Pons (tissue), 1 donor: ENCODE measurements at places on chromosomes 7 and 10.
A peak's percentile ranks its signal among the peaks of the same experiment; 100 is the strongest.

DNA sequence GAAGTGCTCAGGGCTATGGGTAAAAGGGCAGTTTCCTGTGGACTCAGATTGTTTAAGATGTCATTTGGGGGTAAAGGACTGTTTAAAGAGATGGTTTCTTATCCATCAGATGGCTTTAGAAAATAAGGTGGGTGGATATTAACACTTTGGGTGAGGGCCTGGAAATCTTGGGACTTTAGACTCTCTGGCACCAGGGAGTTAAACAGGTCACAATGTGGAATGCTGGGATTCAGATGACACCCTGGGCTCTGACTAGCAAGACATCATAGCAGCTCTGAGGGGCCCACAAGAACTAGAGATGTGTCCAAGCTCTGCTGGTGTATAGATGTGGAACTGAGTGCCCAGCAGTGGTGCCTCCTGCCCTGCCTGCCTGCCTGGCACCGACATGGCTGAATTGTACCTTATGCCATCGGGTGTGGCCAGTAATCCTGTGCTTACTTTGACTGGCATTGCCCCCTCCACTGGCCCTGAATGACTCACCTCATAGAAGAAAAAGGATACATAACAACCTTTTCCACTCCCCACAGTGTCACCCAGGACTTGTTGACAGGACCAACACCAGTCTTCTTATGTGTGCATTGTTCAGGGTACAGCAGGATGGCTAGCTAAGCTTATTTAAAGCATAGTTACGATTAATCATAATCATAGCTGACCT is 100.0 kb upstream of the PRR15 start:
- DNase-seq = no peak

- no peak for DNase-seq
Measured at GRCh38 chr7:69457595-69458504, 140.4 kb upstream of the AUTS2 start.

DNA sequence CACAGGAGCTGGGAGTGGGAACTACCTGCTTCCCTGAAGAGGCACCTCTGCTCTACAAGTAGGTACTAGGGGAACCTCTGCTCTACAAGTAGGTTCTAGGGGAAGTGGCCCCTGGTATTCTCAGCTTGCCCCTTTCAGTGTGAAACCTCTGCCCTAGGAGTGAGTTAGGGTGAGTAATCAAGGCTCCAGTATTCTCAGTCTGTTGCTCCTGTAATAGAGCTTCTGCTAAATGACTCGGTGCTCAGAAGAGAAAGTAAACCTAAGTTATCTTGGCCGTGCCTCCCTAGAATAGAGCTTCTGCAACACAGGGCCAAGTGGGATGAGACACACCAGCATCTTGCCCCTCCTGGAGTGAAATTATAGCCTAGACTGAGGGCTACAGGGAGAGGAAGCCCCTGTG is 13.4 kb upstream of the RASSF4 start:
- no peak for DNase-seq

DNA sequence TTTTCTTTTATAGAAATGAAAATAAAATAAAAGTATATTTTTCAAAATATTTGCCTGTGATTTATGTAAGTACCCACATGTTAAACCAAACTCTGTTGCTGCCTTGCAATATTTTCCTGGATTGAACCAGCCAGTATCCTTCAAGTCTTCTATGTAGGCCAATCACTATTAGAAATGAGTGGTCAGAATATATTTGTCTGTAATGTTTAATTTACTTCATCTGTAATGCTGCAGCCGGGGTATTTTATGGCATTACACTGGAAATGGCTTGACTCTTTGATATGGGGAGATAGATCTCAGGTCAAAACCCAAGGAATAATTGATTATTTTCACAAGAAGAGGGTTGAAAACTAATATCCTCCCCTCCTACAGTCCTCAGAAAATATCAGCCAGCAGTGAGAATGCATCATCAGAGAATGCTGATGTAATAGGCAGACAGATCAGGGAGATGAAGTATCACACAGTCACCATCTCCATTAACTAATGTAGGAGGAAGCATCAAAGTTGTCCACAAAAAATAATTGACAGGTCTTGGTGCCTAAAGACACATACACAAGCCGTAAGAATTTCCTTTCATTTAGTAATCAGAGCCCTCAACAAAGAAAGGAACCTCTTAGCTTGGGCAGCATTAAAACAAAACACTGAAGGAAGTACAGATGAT is 82.5 kb downstream of the VWDE start:
- DNase-seq = no peak

DNA sequence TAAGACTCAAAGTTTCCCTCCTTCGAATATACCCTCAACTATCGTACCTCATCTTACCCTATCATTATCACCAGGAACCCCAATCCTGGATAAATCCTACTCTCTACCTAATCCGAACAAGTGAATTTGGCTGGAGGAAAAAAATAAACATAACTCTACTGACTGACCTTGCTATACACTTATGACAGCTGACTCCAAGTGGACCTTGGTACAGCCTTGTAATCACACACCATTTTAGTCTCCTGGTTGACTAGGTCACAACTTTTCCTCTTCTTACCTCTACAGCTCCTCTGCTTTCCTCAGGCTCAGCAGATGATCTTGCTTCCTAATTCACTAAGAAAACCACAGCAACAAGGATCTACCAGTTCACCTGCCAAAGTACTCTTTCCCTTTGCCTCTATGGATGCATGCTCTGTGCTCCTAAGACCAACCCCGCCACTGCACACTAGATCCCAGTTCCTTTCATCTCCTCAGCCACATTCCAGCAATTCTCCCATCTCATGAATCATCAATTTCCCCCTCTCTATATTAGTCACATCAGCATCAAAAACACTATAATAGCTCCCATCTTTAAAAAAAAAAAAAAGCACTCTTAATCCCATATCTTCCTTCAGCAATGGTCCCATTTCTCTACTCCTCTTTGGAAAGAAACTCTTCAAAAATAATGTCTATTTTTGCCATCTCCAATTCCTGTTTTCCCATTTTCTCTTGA is 35.5 kb downstream of the COA1 start:
- no peak for DNase-seq

DNA sequence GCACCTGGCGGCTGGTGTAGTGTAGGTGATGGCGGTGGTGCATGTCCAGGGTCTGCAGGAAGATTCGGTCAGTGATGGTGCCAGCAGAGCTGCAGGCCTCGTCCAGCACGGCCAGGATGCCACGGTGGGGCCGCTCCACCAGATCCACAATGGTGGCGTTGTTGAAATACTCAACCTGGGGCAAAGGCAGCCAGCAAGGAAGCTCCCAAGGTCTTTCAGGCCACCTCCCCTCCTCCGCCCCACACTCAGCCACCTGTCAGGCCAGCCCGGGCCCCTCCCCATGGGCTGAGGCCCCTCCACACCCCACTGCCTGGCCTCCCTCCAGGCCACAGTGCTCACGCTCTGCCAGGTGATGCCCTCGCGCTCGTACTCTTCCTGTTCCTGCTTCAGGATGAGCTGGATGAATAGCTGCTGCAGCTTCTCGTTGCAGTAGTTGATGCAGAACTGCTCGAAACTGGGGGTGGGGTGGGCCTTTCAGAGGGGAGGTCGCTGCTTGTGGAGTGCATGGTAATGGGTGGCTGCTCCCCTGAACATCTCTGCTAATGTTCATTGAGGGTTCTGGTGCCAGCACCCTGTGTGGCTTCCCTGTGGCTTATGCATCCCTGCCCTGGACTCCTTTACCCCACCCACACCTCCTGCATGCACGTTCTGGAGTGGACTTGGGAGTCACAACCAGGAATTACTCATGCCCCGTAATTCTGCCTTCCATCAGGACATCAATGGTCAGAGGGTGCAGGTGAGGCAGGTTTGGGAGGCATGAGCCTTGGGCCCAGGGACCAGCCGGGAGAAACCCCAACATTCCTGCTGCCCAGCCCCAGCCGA is 8.9 kb downstream of the MYO1G start:
- DNase-seq = no peak

GRCh38 chr7:36690514-36691187 is 33.6 kb downstream of the AOAH start:
- no peak for DNase-seq

DNA sequence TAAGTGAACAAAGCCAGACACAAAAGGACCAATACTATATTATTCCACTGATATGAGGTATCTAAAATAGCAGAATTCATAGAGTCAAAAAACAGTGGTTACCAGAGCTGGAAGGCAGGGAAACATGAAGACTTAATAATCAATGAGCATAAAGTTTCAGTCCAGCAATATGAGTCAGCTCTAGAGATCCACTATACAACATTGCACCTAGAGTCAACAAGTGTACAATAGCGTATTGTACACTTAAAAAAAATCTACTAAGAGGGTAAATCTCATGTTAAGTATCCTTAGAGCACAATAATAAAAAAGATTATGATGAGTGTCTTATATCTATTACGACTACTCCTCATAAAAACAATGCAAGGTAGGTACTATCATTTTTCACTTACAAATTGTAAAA is 36.1 kb downstream of the C10orf90 start:
- no peak for DNase-seq

- no peak for DNase-seq
Measured at GRCh38 chr7:41418337-41418736, 284.6 kb downstream of the INHBA start.

GRCh38 chr10:49138361-49138891 is 4.6 kb upstream of the FAM170B start:
- no peak for DNase-seq

GRCh38 chr7:22481726-22482125 is 18.3 kb downstream of the STEAP1B start:
- no peak for DNase-seq

DNA sequence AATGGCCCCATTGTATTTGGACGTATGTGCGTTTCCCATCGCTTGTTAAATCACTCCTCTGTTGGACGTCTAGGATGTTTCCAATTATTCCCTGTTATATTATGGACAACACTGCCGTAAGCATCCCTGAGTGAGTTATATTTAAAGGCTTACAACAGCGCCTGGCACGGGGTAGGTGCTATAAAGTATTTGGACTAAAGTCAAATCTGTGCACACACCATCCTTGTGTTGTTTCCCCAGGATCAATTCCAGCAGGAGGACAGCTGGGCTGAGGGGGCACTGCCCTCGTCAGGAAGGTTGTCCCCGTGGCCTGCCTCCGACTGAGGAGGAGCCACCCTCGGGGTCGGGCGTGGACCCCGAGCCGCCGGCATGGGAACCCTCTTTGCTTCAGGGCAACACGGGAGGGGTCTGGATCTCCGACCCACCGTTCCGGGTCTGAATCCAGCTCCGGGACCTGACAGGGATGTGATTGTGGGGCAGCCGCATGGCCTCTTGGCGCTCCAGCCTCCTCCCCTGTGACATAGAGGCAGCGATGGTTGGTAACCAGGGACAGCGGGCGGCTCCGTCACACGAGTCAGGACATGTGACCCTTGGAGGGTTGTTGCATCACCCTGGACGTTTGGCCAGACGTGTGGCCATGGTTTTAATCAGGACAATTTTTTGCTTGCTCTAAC is 1.5 kb upstream of the JAKMIP3 start:
- DNase-seq = peak; percentile 84

DNA sequence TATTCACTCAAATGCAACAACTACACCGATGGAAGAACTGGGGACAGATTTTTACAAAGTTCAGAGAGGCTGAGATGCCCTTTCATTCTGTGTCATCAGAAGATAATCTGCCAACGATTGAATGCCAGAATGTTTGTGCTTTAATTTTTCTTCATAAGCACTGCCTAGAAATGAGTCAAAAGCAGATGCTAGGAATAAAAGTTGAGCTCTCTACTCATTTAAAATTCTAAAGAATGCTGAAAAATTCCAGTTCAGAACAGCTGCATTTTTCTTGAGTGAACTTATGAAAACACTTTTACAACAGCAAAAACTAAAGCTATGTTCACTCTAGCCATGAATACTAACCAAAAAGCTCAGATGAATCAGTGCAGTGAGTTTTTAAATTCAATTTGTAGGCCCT is 22.3 kb upstream of the FAM133B start:
- no peak for DNase-seq

GRCh38 chr10:88152728-88153133 is 289.3 kb downstream of the PTEN start:
- no peak for DNase-seq

GRCh38 chr7:107494884-107495283 is 25.0 kb downstream of the GPR22 start:
- no peak for DNase-seq

DNA sequence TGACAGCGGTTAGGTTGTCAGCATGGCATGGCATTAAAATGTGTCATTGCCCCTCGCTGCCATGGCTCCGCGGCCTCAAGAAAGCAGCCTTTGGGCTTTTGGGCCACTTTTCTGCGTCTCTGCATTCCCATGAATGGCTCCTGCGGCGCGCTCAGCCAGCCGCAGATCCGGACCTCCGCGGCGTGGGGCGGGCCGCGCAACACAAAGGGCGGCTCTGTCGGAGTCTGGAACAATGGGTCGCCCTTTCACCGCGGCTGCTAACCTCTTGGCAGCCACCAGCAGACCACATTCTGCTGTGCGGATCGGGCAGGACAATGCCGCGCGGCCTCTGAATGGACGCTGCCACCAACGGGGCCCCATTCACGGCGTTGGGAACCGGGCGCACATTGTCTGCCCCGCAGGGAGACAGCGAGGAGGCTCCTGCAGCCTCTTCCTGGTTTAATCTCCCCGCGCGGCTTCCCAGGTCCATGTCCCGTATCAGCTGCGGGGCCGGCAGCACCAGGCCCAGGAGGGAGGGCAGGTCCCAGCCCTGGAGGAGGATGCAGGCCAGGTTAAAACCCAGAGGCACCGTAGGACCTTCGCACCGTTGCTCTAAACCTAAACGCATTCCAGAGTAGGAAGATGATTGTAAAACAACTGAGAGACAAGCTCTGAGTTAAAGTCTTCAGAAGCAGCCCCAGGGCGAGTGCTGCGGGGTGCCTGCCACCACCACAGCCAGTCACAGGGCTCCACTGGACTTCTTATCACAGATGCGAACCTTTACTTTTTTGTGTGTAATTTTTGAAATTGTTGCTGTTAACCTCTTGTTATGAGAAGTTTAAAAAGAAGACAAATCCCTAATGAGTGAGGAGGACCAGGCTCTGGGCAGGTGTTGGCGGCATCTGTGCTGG is 71.6 kb downstream of the NKX6-2 start:
- peak; percentile 87 for DNase-seq

GRCh38 chr10:27714349-27714748 is 31.3 kb downstream of the MKX start:
- no peak for DNase-seq

GRCh38 chr10:19570120-19570519 is 246.1 kb upstream of the PLXDC2 start:
- DNase-seq = no peak

DNA sequence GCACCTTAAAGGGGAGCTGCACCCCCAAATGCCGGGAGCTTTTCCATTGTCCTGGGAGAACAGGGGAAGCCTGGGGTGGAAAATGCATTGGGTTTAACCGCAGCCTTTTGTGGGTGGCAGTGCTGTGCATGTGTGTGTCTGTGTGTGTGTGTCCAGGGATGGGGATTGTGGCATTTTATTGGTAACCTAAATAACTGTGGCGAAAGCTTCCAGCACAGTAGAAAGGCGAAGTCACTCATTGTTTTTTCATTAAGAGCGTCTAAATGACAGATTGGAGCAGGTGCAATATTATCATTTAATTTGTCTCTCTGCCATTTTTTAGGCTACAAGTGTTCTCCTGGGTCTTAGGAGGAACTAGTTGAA is 55.1 kb downstream of the INSIG1 start:
- DNase-seq = no peak

- no peak for DNase-seq
Measured at GRCh38 chr10:72146559-72147323, 58.4 kb upstream of the SPOCK2 start.

- DNase-seq = no peak
Measured at GRCh38 chr7:32639122-32639521, 143.8 kb downstream of the AVL9 start.
